Endodermal cell (in vitro differentiated cells): ENCODE measurements at places on chromosomes 3 and 15.
A peak's percentile ranks its signal among the peaks of the same experiment; 100 is the strongest.

- DNase-seq, result no peak
These were observed 309.7 kb downstream of the LSAMP start for GRCh38 chr3:116135457-116136085.

- no peak for DNase-seq
These were observed 14.1 kb upstream of the ZSCAN2 start for GRCh38 chr15:84586696-84587095.

DNA sequence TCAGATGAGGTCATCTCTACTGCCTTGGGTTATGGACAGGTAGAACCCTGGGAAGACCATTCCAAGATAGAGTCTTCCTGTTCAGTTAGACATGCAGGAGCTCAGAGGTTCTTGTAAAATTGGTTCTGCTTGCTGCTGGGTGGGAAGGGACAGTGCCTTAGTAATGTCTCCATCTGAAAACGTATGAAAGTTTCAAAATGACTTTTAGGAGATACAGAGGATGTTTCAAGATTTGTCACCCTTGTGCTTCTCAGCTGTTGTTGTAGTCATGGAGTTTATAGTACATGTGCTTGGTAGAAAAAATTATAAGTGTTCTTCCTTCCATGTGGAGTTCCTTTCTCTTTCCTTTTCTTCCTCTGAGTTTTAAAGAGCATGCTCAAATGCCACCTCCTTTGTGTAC lies 885.2 kb upstream of the CFAP20DC start:
- no peak for DNase-seq

DNA sequence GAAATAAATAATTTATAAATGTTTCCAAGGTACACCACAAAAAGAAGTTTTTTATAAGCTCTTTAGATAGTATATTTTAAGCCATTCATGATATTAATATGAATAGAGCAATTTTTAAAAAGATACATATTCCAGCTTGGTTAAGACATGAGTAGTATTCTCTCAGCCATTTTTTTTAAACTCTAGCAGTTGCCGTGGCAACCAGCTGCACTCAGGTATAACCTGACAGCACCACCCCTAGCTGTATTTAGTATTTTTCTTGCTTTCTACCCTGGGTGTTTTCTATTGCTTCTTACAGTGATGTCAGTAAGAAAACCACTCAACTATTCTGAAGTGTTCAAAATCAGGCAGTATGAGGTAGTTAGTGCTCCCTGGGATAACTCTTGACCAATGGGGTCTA lies 496.3 kb upstream of the CNTN3 start:
- DNase-seq, result no peak

- no peak for DNase-seq
These were observed 65.5 kb downstream of the CCR4 start for GRCh38 chr3:33016846-33017405.

DNA sequence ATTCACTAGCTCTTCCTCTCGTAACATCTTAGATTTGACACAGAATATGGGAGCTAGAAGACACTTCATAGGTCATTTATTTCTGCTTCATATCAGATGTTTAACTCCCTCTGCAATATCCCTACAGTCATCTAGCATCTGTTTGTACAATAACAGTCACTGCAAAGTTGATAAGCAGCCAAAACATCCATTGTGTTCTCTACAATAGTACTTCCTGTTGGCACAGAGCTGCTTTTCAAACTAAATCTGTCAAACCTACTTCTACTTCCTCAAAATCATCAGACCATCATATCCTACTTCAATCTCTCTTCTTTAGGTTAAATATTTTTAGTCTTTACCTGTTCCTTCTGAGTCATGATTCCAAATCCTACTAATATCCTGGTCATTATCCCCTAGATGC lies 233.2 kb downstream of the FGF12 start:
- DNase-seq, result no peak

DNA sequence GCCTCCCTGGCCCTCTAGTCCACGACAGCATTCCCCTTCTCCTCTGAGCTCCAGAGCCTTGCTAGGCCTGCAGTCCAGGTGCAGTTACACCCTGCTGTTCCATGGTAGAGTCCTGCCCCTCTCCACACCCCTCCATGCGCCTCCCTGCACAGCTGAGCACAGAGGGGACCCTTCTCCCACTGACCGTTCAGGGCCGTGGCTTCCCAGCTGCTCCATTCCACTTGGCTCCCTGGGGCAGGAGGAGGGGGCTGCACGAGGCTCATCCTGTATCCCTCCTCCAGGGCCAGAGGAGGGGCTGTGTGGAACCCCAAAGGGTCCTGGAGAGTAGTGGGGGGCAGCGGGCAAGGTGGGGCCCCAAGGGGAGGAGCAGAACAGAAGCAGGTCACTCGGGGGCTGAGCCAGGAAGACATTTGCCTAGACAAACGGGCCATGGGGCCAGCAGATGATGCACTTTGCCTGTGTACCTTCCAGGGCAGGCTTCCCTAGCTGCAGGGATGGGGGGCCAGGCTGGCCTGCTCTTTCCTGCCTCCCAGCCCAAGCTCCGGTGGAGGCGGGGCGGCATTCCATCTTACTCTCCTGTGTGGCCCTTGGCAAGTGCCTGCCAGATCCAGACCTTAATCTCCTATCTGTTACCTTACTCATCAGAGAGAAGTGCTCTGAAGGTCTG lies 20.7 kb upstream of the GOLGA6C start:
- DNase-seq, result no peak

DNA sequence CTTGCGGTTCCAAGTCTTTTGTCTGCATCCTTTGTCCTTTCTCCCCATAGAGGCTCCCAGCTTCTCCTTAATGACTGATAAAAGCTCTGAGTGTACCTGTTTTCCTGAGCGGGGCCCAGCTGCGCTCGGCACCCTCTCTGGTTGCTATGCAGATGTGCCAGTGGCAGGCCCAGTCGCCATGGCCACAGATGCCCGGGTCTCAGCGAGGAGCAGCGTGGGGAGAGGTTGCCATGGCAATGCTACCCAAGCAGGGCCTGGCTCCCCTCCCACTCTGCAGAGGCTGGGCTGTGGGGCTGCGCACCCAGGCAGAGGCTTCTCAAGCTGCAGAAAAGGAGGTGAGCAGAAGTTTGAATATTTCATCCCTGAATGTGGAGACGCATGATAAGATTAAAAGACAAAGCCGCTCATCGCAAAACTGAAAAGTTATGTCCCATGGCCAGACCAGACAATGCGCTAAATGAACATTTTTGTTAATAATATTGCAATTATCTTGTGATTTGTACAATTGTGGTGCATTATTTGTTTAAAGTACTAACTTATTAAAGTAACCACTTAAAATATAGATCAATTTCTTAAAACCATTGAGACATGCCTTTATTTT lies 66.1 kb downstream of the TPRA1 start:
- no peak for DNase-seq

- no peak for DNase-seq
These were observed 99.5 kb upstream of the KCNMB2 start for GRCh38 chr3:178436773-178437172.

DNA sequence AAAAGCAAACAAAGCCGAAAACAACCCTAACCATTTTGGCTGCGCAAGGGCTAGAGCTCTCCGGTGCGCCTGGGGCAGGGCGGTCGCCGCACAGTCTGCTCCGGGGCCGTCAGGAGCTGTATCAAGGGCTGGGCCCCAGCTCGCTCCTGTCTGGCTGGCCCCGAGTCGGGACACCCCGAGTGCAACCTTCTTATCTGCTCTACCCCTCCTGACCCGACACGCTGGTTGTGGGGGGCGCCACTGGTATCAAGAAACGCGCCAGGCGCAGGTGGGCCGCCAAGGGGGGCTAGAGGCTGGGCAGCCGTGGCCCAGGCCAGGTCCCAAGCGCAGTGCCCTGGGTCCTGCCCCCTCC lies 36.0 kb downstream of the NR2F2 start:
- peak; percentile 72 for DNase-seq

- no peak for DNase-seq
These were observed 6.8 kb downstream of the UBL7 start for GRCh38 chr15:74453925-74454763.

DNA sequence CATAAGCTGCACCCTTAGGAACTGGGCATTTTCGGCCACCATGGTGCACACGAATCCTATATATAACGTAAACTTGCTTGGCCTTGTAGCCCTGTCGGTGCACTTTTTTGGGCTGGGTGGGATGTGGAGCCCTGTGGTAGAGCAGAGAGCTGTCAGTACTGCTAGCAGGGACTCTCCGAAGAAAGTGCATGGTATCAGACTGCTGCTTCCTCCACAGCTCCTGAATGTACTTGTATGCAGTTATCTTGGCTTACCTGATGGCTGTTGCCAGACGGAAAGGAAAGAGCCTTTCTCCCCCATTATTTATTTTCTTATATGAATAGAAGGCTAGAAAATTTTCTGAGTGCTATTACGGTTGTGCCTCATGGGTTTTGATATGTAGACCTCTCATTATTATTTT lies 8.4 kb downstream of the GALK2 start:
- no peak for DNase-seq

DNA sequence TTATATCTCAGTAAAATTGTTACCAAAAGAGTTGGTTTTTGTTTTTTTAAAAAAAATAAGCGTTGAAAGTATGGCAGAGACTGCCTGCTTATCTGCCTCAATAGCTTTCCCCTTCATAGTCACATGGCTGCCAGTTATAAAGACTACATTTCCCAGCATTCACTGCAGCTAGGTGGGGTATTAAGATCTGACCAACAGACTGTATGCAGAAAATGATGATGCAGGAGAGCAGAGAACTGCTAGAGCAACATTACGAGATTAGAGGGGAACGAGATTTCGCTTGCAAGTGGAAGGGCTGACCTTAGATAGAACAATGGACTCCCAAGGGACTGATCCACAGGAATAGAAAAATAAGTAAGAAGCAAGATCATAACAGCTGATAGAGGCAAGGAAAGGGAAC lies 14.3 kb downstream of the RHOA start:
- DNase-seq, result peak; percentile 63

DNA sequence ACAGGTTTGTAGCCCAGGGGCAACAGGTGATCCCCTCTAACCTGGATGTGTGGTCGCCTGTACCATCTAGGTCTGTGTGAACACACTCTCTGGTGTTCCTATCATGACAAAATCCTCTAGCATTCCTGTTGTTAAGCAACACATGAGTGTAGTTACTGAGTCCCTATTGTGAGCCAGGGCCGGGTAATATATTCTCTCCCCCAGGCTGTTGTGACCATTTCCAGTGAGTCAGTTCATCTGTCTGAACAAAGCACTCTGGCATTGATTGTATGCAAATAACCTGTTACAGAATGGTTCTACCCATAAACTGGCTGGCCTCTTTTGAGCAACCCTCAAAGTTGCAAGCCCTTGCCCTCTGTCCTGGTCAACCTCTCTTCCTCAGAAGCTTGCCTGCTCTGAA lies 2.6 kb upstream of the FLNB start:
- DNase-seq, result no peak

GRCh38 chr3:16897254-16897926 lies 12.6 kb downstream of the PLCL2 start:
- DNase-seq, result no peak

GRCh38 chr3:23129117-23129516 lies 74.0 kb upstream of the UBE2E2 start:
- DNase-seq, result no peak

DNA sequence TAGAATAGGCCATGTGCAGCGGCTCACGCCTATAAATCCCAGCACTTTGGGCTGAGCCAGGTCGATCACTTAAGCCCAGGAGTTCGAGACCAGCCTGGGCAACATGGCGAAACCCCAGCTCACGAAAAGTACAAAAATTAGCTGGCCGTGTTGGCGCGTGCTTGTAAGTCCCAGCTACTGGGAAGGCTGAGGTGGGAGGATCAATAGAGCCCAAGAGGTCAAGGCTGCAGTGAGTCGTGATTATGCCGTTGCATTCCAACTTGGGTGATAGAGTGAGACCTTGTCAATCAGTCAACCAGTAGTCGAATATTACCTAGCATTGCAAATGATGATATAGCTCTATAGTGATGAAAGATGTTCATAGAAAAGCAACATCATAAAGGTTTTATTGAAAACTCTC lies 51.9 kb downstream of the USP8 start:
- DNase-seq, result no peak

- DNase-seq, result peak; percentile 13
These were observed 43.2 kb upstream of the FGD5 start for GRCh38 chr3:14775563-14775962.

- DNase-seq, result peak; percentile 55
These were observed 129.7 kb downstream of the TPRG1 start for GRCh38 chr3:189301479-189301878.

GRCh38 chr3:13530241-13531009 lies 18.5 kb upstream of the FBLN2 start:
- DNase-seq, result no peak

GRCh38 chr15:93046721-93047120 lies 42.3 kb downstream of the RGMA start:
- no peak for DNase-seq

DNA sequence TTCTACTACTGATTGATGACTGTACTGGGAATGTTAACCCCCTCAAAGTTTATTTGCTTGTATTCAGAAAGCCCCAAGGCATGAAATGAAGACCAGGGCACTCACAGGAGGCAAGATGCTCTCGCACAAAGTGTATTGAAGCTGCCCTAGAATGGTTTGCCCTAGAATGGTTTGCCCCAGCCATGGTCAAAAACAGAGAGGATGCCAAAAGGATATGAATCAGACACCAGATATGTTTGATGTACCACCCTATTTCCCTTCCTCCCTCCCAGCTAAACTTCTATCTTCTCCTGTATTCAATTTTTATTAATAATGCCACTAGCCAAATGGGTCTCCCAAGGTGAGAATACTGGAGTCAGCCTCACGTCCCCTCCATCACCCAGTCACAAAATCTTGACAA lies 101.3 kb downstream of the TMCO5A start:
- no peak for DNase-seq

GRCh38 chr3:183911763-183912506 lies 27.3 kb upstream of the PARL start:
- DNase-seq, result no peak

GRCh38 chr3:197564097-197564843 lies 8.5 kb upstream of the BDH1 start:
- no peak for DNase-seq

GRCh38 chr3:11238880-11239279 lies 33.3 kb upstream of the ATG7 start:
- no peak for DNase-seq

DNA sequence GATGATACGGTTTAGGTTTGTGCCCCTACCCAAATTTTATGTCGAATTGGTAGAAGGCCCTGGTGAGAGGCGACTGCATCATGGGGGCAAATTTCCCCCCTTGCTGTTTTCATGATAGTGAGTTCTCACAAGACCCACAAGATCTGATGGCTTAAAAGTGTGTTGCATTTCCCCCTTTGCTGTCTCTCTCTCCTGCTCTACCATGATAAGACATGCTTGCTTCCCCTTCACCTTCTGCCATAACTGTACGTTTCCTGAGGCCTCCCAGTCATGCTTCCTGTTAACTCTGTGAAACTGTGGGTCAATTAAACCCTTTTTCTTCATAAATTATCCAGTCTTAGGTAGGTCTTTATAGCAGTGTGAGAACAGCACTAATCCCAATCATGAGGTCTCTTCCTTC lies 381.2 kb downstream of the RSL24D1 start:
- DNase-seq, result no peak

DNA sequence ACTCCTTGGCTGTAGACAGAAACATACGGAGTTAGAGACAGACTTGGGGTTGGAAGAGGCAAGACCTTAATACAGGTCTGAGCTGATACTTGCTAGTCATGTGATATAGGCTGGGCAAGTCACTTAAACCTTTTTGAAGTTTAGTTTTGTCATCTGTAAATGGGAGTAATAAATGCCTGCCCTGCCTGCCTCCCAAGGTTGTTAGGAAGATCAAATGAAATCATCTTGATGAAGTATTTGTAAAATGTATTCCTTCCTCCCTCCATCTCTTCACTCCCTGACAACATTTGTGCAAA lies 2.9 kb downstream of the PXK start:
- DNase-seq, result no peak
